ENCODE measurements at places on chromosomes 5 and 9.

GRCh38 chr5:108669462-108669861 lies 78.2 kb upstream of the FER start:
- no peak for DNase-seq

DNA sequence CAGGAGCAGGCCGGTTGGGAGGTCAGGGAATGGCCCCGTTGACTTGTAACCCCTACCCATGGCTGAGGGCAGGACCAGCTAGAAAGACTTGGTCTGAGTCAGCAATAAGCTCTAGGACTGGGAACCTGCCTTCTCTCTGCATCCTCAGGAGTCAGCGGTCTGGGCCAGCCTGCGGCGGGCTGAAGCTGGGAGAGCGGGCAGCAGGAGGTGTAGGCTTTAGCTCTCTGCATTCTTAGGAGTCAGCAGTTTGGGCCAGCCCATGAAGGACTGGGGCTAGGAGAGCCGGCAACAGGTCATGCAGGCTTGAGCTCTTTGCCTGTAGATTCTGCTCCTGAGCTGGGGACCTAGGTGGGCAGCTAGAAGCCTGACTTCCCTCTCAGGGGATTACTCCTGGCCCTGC lies 6.4 kb upstream of the SMIM32 start:
- no peak for DNase-seq

DNA sequence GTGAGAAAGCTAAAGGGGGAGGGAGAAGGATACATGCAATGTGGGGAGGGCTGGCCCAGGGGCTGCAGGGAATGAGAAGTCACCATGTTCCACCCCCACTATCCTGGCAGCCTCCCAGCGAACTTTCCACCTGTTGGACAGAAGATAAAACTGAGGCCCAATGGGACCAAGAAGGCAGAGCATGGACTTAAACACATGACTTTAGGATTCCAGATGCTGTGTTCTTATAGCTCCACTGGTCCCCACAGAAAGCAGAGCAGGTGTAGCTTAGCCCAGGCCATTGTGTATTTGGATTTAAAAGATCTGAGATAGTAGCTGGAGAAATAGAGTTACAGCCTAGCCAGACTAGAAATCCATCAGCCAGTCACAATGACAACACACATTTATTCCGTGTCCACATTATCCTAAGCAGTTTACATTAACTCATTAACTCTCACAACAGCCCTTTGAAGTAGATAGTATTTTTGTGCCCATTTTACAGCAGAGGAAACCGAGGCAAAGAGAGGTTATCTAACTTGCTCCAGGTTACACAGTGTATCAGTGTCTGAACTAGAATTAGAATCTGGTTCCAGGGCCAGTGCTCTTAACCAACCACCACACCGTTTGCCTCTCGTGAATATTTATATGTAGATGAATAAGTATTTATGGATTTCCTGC lies 121.0 kb downstream of the RGS3 start:
- DNase-seq: no peak

- DNase-seq: peak; percentile 28
Observed at GRCh38 chr5:132546108-132546507, 2.8 kb upstream of the IL5 start.

DNA sequence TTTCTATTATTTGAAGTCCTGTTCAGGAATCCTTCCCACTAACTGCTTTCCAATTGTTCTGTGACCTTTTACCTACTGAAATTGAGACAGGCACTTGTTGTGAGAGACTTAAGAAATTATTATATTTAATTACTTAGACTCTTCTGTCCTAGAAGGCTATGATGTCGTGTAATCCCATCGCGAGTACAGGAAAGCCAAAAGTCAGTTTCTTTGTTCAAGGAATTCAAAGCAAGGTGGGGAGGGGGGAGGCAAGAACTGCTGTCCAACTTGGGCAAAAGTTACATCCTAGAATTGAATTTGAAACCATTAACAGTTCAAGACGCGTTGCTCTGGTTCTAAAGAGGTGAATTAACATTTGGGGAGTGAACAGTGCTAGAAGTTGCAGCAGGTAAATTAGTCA lies 17.9 kb downstream of the NDUFA8 start:
- DNase-seq: no peak

DNA sequence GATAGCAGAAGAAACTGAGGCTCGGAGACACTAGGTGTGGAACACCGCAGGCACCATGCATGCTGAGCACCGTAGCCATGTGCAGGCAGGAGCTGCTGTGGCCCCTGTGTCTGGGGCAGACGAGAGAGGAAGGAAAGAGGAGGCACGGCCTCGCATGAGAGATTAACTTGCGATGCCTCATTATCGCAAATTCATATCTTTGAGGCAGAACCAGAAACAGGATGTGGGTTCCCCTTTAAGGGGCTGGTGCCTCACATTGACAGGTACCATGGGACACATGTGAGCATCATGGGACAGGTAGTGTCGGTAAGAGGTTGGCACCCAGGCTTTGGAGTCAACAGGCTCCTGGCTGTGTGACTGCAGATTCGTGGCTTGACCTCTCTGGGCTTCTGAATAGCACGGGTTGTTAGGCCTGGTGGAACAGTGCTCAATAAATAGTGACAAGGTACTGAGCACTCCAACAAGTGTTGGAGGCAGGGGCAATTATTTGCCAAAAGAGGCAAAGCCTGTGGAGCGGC lies 40.8 kb downstream of the NAIF1 start:
- DNase-seq: peak; percentile 60

GRCh38 chr9:101027733-101028345 lies 688 bp upstream of the PLPPR1 start:
- DNase-seq: no peak

DNA sequence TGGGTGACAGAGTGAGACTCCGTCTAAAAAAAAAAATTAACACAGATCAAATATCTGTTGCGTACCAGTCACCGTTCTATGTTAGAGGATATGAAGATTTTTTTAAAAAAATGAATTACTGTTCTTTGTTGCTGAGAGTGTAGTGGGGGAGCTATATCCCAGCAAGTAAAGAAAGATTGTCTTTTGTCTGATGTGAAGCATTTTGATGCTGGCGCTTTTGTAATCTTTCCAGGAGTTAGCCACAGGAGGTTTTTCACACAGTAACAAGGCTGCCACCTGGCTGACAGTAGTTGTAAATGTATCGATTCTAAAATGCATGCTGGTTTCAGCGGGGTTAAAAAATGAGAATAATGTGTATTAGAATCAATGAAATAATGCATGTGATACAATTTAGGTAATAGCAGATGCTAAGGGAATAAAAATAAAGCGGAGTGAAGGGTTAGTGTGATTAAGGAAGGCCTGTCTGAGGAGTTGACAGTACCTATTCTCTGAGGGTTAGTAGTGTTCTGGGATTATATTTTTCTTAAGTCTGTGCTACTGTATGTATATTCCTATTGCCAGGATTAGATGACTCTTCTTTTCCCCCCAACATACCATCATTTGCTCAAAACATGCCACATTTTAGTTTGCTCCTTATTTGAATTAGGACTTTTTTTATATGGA lies 3.4 kb downstream of the LMNB1 start:
- DNase-seq: no peak

DNA sequence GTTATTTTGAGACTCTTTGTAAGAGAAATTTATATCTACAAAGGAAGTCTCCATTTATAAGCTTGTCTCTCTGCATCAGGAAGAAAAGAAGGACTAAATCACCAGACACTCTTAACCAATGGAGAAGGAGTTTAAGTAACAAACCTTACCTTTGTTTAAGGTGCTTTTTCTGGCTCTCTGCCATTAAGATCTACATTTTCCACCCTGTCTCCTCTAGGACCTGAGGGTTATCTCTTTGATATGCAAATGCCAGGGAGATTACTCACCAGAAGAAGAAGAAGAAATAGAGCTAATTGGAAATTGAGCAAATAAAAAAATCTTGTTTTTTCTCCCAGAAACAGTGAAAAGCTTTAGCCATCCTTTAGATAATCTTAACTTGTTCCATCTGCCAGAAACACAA lies 60.9 kb downstream of the CDKN2A start:
- DNase-seq: no peak

- no peak for DNase-seq
Observed at GRCh38 chr5:150401376-150402228, 11.1 kb downstream of the CD74 start.

DNA sequence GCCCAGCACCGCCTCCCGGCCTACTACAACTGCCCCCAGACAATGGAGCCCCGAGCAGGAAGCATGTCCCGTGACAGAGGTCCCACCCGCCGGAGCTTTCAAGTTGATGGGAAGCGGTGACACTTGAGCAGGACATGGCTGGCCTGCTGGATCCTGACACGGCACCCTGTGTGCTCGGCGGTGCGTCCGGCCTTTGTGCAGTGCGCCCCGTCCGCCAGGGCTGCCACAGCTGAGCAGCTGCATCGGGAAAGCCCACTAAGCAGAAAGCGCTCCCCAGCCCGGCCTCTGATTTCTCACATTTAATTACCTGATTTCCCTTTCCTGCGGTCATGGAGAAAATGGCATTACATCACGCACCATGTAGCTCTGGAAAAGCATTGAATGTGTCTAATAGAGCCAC lies 611.9 kb downstream of the IRX1 start:
- no peak for DNase-seq

DNA sequence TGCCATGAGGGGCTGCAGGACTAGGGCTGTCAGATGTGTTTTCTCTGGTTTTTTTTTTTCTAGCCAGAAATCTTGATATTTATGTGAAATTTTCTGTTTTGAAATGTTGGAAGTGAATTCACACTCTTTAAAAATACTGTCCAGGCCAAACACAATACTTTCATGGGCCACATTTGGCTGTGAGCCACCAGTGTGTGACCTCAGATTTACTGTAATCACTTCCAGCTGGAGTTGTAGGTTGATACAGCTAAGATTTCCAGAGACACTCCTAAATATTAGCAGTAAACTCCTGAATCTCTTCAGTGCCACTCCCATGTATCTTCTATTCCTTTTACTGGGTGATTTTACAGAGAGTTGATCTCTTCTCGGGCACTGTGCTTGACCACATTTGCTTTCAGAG lies 92.2 kb upstream of the CKMT2 start:
- DNase-seq: no peak

DNA sequence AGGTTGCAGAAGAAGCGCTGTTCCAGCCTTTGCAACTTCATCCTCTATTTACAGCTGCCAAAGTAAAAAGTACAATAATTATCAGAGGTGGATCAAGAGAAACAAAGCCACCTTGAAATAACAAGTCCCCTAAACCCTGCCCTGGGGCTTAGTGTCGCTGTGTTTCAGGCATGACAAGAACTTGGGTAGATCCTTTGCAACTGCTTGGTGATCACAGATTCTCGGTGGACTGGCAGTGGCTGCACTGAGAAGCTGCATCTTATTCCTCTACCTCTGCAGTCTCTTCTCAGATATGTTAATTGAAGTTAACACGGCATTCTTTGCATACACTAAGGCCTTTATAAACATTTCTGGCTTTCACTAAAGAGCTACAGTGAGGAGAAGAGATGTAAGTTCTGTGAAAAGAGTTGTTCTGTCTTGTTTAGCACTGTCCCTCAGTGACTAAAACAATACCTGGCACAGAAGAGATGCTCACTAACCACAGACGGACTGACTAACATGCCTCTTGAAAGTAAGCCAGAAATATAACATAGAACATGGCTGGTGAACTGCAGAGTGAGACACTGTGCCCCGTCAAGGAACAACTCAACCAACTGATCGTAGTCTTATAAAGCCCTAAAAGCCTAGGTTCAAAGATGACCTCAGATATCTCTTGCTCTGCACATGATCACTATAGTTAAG lies 144.2 kb downstream of the MLLT3 start:
- DNase-seq: no peak

- DNase-seq: no peak
Observed at GRCh38 chr5:362978-363765, 41.7 kb downstream of the AHRR start.

DNA sequence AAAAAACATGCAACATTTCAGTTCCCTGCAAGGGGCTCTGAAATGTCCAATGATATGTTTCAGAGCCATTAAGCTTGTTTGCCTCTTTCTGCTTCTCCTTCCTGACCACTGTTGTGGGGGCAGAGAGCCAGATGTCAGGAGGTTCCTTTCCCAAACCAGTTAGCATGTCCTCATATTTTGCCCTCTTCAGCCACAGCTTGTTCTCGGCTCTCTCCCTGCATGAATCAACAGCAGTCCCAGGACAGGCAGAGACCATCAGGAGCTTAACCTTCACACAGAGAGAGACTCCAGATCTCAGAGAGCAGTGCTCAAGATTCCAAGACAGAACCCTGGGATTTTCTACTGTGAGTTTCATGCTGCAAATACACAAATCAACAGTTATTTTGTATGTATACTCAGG lies 218.5 kb downstream of the COMMD10 start:
- DNase-seq: no peak

- no peak for DNase-seq
Observed at GRCh38 chr5:88808153-88808552, 74.8 kb downstream of the MEF2C start.

DNA sequence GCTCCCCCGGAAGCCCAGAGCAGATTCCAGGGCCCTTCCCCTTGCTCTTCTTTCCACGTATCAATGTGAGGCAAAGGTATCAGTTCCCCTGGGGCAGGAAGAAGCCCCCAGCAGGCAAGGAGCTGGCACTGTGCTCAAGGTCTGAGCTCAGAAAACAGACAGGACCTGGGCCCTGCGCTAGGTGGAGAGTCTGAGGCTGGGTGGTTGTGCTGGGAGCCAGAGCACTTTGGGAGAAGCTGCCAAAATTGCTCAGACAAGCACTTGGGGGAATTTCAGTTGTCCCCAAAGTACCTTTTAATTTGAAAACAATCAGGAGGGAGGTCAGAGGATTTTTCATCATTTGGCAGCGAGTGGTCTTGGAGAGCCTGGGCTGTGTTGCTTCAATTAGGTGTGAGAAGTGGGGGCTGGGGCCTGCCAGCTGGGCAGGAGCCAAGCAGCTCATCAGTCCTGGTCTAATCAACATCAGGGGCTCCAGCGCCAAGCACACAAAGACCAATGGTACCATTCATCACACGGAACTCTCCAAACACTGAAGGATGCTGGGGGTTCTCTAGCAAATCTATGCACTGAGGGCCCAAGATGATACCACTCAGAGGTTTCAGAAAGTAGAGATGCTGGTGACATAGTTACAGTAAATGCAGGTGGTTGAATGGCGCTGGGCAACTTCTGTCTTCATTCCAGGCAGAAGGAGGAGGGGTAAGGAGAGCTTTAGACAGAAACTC lies 176.5 kb downstream of the SNX18 start:
- DNase-seq: no peak

DNA sequence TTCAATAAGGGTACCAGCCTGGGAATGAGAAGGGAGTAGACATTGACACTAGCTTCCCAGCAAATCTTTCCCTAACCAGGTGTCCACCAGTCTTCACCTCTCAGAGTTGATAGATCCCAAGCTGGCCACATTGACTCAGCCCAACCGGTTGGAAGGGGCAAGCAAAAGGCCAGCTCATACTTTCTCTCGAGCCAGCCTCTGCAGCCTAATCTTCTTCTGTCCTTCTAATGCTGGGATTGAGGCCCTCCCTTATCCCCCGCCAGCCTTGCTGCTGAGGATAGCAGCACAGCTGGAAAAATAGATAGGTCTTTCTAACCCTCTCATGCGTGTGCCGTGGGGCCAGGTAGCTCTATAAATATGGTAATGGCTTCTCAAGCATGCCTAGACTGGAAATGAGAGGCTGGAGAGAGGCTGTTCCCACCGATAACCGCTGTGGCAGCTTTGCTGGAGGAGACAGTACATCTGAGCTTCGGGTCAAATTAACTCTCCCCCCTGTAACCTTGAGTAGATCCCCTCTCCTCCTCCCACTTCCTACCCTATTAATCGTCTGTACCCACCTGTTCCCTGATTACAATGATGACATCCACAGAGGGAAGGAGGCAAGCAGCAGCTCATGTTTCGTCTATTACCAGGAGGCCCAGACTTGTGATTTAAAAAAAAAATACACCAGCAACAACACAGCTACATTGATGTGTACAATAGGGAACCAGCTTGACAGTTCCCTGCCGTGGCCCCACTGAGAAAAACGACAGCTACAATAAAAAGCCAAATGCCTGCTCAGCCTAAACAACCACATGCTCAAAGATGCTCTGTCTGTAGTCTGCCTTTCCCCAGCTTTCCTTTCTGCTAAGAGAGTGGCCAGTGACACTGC lies 219.9 kb upstream of the BRINP1 start:
- no peak for DNase-seq

Data from stimulated activated CD4-positive, alpha-beta T cell treated with anti-CD3 and anti-CD28 coated beads, Interleukin-1b, Interleukin-23, amount 100 ng/mL, for 1 hour (primary cell).